ENCODE measurements at places on chromosomes 4 and X.

DNA sequence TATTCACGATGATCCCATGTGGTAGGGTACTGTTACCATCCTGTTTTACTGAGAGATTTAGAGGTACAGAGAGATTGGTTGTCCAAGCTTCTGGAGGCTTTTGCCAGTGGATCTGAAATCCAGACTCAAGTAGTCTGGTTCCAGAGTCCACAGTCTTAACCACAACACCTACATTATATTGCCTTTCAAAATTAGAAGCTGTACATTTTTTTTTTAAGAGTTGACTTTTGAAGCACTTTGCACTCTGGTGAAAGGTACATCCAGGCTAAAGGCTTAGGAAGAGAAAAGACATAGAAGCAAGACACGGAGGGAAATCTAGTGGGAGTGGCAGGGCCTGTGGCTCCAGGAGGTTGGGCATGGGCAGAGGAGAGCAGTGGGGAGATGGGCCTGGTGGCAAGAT is 122.1 kb downstream of the AFF1 start:
- no peak for DNase-seq

DNA sequence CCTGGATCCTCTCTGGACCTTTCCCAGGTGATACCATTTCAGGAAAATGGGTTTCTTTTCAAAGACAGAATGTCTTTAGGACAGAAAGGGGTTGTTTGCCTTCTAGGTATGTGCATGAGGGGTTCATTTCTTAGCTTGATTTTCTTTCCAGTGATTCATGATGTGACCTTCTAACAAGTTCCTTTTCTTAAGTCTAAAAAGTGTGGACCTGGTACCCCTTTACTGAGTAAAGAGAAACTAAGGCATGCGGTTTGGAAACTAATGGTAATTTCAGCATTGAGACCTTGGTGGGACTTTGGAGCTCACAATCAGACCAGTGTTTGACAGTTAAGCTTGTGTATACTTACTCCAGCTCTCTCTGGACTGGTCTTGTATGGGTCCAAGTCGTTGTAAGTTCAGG is 8.7 kb downstream of the ENOPH1 start:
- no peak for DNase-seq

DNA sequence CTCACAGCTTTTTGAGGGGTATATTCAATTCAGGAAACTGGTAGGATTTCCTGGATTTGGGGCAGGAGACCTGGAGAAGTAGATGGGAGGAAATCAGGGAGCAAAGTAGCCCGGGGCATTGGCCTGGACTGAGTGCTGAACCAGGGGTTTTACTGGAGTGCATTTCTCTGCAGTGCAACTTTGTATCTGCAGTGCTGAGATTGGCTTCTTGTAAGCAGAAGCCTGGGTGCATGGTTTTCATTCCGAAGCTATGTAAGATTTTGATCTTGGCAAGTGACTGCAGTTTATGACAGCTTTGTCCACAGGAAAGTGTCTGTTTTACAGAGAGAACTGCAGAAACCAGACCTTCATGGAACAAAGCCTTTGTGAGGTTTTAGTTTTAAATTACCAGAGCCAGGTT is 158.3 kb downstream of the SPCS3 start:
- no peak for DNase-seq

DNA sequence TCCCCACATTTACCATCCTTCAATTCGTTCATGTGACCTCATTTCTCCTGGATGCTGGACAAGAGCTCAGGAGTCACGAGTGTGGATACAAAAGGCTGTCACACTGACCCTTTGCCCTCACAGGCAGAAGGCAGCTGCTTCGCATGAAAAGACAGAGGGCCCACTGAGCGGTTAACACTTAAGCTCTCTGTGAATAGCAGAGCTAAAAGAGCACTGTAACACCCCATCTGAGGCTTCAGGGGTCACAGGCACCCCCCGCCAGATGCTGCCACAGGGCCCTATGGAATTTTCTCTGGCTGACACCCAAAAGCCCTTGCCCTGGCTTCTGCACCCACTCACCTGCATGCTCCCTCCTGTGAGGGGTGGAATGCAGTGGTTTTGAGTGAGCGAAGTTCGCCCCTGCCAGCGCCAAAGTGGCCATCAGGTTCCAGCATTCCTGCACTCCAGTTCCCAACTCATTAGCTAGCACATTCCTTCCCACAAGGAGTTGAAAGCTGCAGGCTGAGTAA is 360.9 kb downstream of the PPP3CA start:
- DNase-seq: no peak

- no peak for DNase-seq
Observed at GRCh38 chrX:149495573-149496071, 9.5 kb downstream of the IDS start.

GRCh38 chr4:131531087-131531486 is 1618.0 kb upstream of the PCDH10 start:
- no peak for DNase-seq

DNA sequence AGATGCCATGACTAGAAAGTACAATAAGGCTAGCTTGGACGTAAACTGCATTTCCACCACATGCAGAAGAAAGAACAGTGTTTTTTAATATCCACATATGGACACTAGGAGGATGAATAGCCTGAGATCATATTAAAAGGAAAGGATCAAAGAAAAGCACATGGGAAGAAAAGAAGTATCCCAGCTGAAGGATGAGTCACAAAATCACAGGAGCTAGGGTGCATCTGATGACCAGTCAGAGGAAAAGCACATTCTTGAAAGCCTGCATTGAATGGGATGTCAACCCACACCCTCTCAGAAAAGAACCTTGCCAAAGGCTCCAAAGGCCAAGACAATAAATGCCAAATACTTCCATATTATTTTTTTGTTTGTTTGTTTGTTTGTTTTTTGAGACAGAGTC is 56.8 kb upstream of the PRDX4 start:
- no peak for DNase-seq

DNA sequence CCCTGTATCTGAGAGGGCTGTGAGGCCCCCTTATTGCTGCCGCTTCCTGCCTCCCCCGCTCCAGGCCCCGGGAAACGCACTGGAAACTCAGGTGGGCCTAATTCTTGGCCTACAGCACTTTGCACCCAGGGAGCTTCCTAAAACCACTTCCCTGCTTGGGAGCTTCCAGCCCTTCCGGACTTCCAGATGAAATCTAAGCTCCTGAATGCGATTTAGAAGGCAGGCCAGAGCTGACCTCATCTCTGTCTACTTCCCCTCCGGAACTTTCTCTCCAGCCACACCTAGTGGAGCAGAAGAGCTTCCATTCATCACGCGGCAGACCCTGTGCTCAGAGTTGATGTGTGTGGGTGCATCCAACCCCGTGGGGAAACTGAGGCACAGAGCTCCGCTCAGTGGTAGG is 84.2 kb downstream of the SORCS2 start:
- no peak for DNase-seq

GRCh38 chr4:3367866-3368265 is 73.9 kb upstream of the HGFAC start:
- no peak for DNase-seq

DNA sequence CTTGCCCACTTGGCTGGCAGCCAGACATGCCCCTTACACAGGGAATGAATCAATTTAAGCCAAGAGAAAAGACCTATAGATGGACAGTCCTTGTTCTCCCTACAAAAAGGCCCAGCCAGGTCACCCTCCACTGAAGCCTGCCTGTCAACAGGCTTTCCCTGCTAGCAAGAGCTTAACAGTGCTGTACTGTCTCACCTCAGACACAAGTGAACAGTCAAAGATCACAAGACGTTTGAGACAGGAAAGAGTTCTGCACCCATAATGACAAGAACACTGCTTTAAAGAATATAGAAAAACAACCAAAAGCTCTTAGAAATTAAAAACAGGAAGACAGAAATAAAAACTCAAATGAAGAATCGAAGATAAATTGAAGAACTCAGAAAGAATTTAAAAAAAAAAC is 4.6 kb downstream of the RNF175 start:
- no peak for DNase-seq

- DNase-seq: peak; percentile 54
Observed at GRCh38 chrX:47030339-47030738, 47.9 kb upstream of the RGN start.

DNA sequence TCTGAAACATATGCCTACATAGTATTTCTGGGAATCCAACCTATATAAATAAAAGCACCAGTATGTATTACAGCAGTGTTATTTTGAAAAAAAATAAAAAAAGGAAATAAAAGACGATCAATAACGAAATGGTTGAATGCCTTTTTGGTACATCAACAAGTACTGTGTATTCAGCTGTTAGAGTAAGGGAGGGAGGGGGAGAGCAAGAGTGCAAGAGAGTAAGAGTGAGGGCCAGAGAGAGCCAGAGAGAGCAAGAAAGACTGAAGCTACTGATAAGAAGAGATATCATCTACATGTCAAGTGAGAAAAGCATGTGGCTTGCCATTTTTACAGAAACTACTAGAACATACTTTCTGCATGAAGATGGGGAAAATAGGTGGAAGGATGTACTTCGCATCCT is 1.8 kb downstream of the SPIN4 start:
- DNase-seq: peak; percentile 16

DNA sequence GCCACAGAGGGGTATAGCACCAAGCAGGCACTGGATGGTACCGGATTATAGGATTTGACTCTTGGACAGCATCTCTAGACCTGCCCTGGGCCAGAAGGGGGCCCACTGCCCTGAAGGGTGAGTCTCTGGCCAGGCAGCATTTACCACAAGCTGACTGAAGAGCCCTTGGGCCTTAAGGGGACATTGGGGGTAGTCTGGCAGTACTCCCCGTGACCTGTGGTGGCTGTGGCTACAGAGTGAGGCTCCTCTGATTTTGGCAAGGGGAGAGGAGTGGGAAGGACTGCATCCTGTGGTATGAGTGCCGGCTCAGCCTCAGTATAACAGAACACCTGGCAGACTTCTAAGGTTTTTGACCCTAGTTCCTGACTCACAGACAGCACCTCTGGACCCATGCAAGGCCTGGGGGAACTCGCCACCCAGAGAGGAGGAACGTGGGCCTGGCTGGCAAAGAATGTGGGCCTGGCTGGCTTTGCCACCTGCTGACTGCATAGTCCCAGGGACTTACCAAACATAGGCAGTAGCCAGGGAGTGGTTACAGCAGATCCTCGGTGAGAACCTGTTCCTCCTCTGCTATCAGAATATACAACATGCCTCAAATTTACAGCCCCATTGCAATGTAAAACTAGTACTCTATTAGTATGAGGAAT is 48.1 kb downstream of the ABCB7 start:
- DNase-seq: no peak

GRCh38 chr4:174225349-174226049 is 58.0 kb downstream of the FBXO8 start:
- DNase-seq: no peak

- peak; percentile 44 for DNase-seq
Observed at GRCh38 chr4:54929459-54929858, 195.9 kb downstream of the KDR start.

- DNase-seq: no peak
Observed at GRCh38 chrX:16771483-16772398, 14.5 kb upstream of the TXLNG start.

- no peak for DNase-seq
Observed at GRCh38 chr4:1608196-1608820, 75.8 kb downstream of the FAM53A start.

GRCh38 chr4:1049591-1049905 is 38.1 kb downstream of the FGFRL1 start:
- DNase-seq: no peak

DNA sequence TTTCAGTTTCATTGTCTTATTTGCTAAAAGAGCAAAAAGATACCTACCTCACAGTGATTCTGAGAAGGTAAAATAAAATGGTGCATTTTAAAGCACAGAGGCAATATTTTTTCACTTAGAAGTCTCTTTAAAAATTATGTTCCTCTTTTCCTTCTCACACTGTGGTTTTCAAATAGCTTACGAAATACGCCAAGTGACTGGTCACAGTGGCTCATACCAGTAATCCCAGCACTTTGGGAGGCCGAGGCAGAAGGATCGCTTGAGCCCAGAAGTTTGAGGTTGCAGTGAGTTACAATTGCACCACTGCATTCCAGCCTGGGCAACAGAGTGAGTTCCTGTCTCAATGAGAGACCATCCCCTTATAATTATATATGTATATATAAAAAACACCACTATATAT is 372.6 kb downstream of the FBXO8 start:
- DNase-seq: no peak

DNA sequence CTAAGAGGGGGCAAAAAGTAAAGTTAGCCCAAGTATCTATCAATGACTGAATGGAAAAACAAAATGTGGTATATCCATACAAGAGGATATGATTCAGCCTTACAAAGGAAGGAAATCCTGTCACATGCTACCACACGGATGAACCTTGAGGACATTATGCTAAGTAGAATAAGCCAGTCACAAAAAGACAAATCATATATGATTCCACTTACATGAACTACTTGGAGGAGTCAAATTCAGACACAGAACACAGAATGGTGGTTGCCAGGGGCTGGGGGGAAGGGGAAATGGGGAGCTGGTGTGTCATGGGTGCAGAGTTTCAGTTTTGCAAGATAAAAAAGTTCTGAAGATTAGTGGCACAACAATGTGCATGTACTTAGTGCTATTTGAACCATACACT is 101.8 kb downstream of the SH3KBP1 start:
- DNase-seq: no peak

DNA sequence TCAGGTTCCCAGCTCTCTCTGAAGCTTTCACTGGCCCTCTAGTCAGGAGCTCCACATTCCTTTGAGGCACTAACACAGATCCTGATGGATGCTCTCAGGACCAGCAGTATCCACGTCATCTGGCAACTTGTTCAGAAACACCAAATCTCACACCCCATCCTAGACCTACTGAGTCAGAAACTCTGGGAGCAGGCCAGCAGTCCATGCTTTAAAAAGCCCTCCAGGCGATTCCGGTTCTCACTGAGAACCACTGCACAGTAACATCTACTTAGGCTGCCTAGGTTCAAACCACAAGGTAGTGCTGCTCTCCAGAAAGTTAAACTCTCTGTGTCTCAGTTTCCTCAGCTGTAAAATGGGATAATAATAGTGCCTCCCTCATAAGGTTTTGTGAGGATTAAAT is 55.3 kb downstream of the CCDC158 start:
- no peak for DNase-seq

DNA sequence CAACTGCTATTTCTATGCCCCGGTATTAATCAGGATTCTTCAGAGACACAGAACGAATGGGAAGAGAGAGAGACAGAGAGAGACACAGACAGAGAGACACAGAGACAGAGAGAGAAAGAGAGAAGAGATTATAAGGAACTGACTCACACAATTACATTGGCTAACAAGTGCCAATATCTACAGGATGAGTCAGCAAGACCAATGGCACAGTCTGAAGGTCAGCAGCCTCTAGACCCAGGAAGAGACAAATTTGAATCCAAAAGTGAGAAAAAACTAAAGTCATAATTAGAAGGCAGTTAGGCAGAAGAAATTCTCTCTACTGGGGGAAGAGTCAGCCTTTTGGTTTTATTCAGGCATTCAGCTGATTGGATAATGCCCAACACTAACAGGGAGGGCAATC is 187.3 kb downstream of the MAB21L2 start:
- DNase-seq: no peak

DNA sequence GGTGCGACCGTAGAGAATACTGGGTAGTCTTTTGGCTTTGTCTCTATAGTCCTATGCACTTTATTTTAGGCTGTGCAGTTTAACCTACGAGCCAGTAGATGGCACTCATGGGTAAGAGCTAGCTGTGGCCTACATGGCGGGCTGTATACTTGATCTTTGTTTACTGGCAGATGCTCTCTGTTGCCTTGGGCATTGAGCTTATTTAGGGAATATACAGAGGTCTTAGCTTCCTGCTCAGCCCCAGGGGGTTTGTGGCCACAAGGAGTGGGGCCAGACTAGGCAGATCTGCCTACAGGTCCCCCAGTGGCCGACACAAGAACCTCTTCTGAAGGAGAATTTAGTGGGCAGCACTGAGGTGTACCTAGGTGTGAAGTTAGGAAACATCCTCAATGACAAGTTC is 227.6 kb upstream of the HDX start:
- peak; percentile 40 for DNase-seq

- DNase-seq: no peak
Observed at GRCh38 chr4:185797596-185798338, 14.2 kb downstream of the SORBS2 start.

- no peak for DNase-seq
Observed at GRCh38 chrX:74259885-74260491, 44.0 kb upstream of the ZCCHC13 start.
